Astrocyte (in vitro differentiated cells and primary cell): ENCODE measurements at places on chromosomes 5 and 9.

- peak overlapping the region; percentile 43 for H3K27ac ChIP-seq
- H3K4me1 ChIP-seq = peaks cover 23% of the 10 kb centered on the region
- no peaks in the 10 kb centered on the region for H3K27me3 ChIP-seq
- peak; percentile 95 for DNase-seq
- no peak overlapping the region for H3K4me3 ChIP-seq
- H3K36me3 ChIP-seq = no peaks in the 10 kb centered on the region
These were observed 78.3 kb upstream of the TNFSF8 start for GRCh38 chr9:115008536-115009270.

GRCh38 chr5:68415177-68416085 is 199.9 kb downstream of the PIK3R1 start:
- no peaks in the 10 kb centered on the region for H3K36me3 ChIP-seq
- no peak overlapping the region for H3K27ac ChIP-seq
- H3K4me3 ChIP-seq = no peak overlapping the region
- no peak for DNase-seq
- no peaks in the 10 kb centered on the region for H3K27me3 ChIP-seq
- peaks cover 6% of the 10 kb centered on the region for H3K4me1 ChIP-seq

DNA sequence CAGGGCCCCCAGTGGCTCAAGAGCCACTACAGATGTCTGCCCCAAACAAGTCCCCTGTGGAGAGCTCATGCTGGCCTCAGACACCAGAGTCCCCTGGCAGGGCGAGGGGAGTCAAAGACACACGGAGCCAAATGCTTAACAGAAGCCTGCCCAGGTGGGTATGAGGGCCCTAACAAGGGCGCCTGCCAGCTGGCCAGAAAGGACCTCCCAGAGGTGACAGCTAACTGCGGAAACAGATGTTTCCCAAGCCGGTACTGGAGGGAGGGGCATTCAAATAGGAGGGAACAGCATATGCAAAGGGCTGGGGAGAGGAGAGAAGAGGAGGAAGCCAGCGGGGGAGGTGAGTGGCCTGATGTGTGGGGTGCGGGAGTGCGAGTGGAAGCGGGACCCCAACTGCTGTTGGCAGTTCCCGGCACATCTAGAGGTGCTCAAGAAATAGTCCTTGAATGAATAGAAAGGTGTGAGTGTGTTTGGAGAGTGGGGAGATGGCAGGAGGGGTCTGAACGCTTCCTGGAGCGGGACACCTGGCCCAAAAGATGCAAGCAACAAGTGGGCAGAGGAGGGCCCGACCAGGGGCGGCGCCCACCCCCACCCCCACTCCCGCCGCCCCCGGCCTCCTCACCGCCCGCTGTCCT is 824 bp downstream of the MXD3 start:
- H3K4me1 ChIP-seq = peaks cover 19% of the 10 kb centered on the region
- peak overlapping the region; percentile 70 for H3K4me3 ChIP-seq
- no peak for DNase-seq

DNA sequence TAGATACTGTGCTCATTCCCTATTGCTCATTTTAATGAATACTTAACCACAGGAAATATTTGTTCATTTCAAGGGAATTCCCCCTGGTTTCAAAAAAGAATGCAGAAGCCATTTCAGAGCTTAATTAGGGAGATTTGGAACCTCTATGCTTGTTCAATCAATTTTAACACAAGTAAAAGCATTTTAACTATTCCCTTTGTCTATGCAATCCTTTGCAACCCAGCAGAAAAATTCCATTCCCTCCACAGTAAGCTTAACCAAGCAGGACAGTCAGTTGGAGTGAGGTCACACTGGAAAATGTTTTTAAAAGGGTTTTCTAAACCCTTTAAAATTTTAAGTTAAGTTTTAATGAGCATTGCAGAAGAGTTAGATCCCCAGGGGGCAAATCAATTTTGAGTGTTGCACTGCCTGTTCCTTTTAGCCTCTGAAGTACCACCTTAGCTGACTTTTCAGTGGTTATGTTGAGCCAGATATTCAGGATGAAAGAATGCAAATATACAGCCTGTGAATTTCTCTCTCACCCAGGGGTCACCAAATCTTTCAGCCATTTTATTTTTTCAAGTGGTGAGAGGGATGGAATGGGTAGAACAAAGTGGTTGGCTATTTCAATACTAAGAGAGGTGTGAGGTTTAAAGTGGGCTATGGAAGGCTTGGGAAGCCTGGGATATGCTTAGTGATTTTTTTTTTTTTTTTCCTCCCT is 356.2 kb upstream of the NUDT12 start:
- peak overlapping the region; percentile 54 for H3K27ac ChIP-seq
- no peaks in the 10 kb centered on the region for H3K27me3 ChIP-seq
- peaks cover 13% of the 10 kb centered on the region for H3K4me1 ChIP-seq

GRCh38 chr9:120383999-120384924 is 195.7 kb downstream of the CDK5RAP2 start:
- peaks cover 4% of the 10 kb centered on the region for H3K36me3 ChIP-seq
- peaks cover 18% of the 10 kb centered on the region for H3K4me1 ChIP-seq
- H3K27ac ChIP-seq = peak overlapping the region; percentile 28
- no peaks in the 10 kb centered on the region for H3K27me3 ChIP-seq
- H3K4me3 ChIP-seq = no peak overlapping the region

GRCh38 chr5:159518371-159518770 is 188.1 kb upstream of the IL12B start:
- peaks cover 10% of the 10 kb centered on the region for H3K4me1 ChIP-seq
- H3K4me3 ChIP-seq = no peak overlapping the region
- no peak overlapping the region for H3K27ac ChIP-seq
- peak; percentile 60 for DNase-seq
- no peaks in the 10 kb centered on the region for H3K27me3 ChIP-seq

DNA sequence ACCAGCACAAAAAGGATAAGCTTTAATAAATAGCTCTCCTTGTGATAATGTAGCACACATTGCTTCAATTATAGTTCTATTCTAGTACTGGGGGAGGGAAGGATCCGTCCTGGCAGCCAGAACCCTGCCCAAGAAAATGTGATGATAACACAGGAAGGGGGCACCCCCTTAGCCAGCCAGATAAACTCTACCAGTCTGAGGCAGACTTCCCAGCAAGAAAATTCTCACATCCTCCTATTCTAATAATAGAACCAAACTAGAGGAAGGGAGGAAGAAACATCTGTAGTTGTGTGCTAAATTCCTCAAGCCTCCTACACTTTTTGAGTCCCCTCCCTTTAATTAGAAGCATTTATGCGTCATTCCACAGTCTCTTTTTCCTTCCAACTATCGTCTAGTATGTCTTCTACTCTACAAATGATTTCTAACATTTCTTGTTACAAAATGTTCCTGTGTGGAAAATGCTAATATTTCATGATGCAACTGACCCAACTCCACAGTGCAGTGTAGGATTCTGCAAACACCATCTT is 261.0 kb downstream of the SEMA5A start:
- no peak overlapping the region for H3K4me3 ChIP-seq
- no peak for DNase-seq
- H3K36me3 ChIP-seq = no peaks in the 10 kb centered on the region
- H3K27ac ChIP-seq = no peak overlapping the region
